ENCODE measurements at places on chromosomes 3 and 15.

- DNase-seq, result no peak
Observed at GRCh38 chr15:69298697-69299441, at the start of gene PAQR5. Gene PAQR5 (plus strand): TSS chr15:69298912. CDS start chr15:69360081, 61,169 bp downstream.

GRCh38 chr3:155192957-155193746 is 100.3 kb downstream of the STRIT1 start:
- no peak for DNase-seq

- peak; percentile 7 for DNase-seq
Observed at GRCh38 chr3:51773529-51774056, 5.4 kb downstream of the IQCF6 start.

DNA sequence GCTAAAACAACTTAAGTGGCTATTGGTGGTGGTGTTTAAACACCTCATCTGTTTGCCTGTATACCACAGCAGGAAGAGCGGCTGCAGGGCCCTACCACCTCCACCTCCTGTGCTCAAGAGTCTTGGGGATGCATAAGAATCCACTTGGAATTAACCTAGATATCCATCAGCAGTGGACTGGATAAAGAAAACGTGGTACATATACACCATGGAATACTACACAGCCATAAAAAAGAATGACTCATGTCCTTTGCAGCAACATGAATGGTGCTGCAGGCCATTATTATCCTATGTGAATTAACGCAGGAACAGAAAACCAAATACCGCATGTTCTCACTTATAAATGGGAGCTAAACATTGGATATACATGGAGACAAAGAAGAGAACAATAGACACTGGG is 76.8 kb downstream of the SETMAR start:
- DNase-seq, result no peak

- DNase-seq, result no peak
Observed at GRCh38 chr3:9630550-9631139, 18.7 kb upstream of the MTMR14 start.

GRCh38 chr3:9503283-9503682 is 50.3 kb downstream of the LHFPL4 start:
- DNase-seq, result peak; percentile 71

DNA sequence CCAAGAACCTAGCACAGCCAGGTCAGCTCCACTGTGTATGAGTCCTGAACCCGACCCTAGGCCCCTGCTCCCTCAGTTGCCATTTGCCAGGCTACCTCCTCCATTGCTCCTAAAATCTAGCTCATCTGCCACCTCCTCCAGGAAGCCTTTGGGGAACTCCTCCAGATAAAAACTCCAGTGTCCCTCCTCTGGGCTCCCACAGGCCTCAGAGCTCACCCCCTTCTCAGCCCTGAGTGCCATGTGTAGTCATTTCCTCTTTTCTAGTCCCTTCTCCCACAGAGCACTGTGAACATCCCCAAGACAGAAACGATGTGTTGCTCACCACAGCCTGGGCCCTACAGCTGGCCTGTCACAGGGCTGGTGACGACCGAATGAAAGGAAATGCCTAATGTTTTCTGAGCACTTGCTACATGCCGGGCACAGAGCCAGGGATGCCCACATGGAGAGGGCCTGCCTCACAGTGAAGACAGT is 61.0 kb downstream of the IQSEC1 start:
- no peak for DNase-seq

GRCh38 chr3:176120507-176120906 is 1076.8 kb downstream of the TBL1XR1 start:
- no peak for DNase-seq

- no peak for DNase-seq
Observed at GRCh38 chr15:89356634-89357298, 22.1 kb upstream of the POLG start.

- DNase-seq, result no peak
Observed at GRCh38 chr3:95334461-95334860, 1271.6 kb downstream of the NSUN3 start.

- no peak for DNase-seq
Observed at GRCh38 chr3:16842272-16843270, 42.2 kb upstream of the PLCL2 start.

DNA sequence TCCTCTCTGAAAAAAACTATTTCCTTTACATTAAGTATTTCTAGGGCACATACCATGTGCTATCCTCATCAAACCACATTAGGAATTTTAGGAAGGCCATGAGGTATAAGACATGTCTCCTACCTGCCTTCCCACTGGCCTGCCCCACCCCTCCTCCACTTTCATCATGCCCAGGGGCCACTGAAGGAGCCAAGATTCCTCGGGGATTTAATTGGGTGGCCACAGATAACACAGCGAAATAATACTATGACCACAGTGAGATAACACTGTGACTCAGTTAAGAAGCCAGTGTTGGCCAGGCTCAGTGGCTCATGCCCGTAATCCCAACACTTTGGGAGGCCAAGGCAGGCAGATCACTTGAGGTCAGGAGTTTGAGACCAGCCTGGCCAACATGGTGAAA is 9.8 kb upstream of the BMF start:
- no peak for DNase-seq

GRCh38 chr15:95757171-95757570 is 573.3 kb upstream of the NR2F2 start:
- DNase-seq, result no peak

DNA sequence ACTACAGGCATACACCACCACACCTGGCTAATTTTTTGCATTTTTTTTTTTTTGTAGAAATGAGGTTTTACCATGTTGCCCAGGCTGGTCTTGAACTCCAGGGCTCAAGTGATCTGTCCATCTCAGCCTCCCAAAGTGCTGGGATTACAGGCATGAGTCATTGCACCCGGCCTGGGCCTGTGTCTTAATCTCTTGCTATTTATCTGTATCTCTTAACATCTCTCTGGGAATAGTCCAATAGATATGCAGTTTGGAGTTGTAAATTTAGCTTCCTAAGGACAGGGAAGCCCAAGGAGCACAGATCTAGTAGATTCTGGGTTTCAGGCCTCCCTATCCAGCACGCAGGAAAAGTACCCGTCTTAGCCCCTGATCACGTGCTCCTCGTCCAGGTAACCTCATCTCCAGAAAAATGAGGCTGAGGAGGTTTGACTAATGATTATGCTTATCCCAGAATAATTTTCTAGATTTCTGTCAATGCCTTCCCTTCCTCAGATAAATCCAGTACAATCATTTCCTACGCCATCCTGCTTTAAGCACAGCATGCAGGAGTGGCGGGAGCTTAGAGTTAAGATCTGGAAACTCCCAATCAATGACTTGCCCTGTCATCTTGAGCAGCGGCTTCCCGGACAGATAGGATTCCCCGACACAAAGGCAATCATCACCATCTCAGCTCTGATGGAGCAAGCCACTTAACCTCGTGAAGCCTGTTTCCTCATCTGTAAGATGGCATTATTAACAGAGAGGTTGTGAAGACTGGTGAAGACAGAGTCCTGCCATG is 12.3 kb upstream of the CTDSPL start:
- no peak for DNase-seq

GRCh38 chr15:72196409-72197040 is 1.1 kb downstream of the GRAMD2A start:
- DNase-seq, result no peak

All from brain microvascular endothelial cell (primary cell).